Tibial artery (tissue), 4 donors: ENCODE measurements at places on chromosomes 7 and 10.

GRCh38 chr10:111204838-111205237, 128.0 kb downstream of the ADRA2A start:
- no peak for DNase-seq

DNA sequence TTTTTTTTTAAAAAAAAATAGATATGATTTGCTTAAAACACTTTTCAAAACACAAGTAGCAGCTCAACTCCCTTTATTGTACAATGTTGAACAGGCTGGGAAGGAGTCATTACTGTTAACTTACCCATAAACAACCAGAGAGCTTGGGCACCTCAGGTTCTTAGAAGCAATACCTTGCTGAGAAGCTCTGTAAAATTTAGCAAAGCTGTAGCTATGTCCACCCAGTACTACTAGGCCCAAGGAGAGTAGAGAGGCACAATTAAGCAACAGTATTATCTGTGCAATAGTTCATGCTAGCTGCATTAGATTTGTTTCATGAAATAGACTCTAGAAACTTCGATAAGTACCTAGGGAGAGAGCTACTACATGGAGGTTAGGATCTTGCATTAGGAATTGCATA, 32.0 kb downstream of the SEMA3A start:
- no peak for DNase-seq

GRCh38 chr10:11546581-11546980, 64.9 kb downstream of the USP6NL start:
- no peak for DNase-seq

GRCh38 chr10:3467052-3467951, 294.7 kb upstream of the PITRM1 start:
- DNase-seq, result peak; percentile 85

DNA sequence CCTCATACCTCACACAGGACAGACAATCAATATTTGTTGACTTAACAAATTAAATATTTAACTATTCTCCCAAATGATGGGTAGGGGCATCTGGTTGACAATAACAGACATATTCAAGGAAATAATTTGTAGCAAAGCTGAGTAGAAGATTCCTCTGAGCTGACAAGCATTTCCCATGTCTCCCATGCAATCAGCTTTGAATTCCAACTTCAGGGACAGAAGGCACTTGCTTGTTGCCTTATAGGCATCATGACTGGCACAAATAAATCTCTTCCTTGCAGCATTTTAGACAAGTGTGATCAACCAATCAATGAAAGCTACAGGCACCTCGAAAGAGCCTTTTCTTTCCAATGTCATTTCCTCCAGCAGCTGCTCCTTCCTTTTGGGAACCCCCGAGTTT, 146.0 kb downstream of the PDE1C start:
- DNase-seq, result no peak

GRCh38 chr7:6166443-6166891, 106.0 kb downstream of the CYTH3 start:
- DNase-seq, result no peak
